Central memory CD8-positive, alpha-beta T cell (primary cell): ENCODE measurements at places on chromosomes 13 and 19.

GRCh38 chr13:42283574-42283973 lies 11.6 kb downstream of the AKAP11 start:
- DNase-seq, result no peak

GRCh38 chr13:63614874-63615612 lies 2199.4 kb upstream of the PCDH20 start:
- DNase-seq, result no peak

GRCh38 chr19:21581646-21582240 lies 76.3 kb downstream of the ZNF429 start:
- DNase-seq, result no peak

DNA sequence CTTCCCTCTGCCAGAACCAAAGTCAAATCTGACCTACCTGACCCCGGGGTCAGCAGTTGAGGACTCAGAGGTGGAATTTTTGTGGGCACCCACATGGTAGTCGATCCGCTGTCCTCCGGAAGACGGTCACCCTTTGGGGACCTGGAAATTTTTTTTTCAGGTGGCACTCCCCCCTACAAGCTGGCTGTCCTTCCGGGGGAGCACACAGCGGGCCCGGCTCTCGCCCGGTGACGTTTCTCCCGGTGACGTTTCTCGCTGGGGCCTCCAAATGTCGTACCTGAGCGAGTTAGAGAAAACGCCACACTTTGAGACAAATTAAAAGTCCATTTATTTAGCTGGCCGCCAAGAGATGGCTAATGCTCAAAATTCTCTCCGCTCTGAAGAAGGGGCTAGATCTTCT lies 48.8 kb downstream of the ZFP14 start:
- DNase-seq, result no peak

DNA sequence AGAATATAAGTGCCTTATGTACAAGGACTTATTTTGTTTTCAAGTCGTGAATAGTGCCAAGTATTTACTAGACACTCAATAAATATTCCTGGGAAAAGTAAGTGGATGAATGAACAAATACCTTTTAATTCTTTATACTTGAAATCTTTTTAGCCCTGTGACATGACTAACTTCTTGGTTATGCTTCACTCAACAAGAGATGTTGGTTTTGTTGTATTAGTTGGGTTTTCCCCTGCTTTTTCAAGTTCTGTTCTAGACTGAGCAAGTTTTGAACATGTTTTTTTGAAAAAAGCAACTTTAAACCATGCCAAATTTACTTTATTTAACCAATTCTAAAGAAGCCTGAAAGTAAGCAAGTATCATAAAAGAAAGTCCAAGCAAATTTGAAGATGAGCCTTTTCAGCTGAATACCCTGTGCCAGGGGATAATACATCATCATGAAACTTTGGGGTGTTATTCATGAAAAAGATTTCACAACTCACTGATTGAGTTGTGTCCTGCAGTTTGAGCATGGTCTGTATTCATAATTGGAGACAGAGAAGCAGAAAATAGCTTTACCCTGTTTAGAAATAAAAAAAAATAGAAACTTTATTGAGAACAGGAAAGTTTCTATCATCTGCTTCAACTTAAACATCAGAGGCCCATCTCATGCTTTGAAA lies 11.1 kb downstream of the LMO7 start:
- DNase-seq, result no peak

DNA sequence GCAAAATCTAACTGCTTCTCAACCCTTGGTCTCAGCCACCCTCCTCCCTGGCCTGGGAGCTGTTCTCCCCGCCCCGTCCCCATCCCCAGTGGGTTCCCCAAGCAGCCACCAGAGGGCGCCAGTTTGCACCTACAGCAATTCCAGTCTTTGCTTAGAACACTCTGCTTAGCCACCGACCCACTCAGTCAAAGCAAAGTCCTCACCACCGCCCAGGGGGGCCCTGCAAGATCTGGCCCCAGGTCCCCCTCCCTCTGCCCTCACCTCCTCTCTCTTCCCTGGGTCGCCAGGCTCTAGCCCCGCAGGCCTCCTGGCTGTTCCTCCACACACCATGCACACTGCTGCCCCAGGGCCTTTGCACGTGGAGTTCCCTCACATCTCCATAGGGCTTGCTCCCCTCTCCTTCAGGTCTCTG lies 12.4 kb downstream of the TMEM143 start:
- peak; percentile 70 for DNase-seq

- no peak for DNase-seq
Observed at GRCh38 chr13:95100525-95101433, 200.5 kb downstream of the ABCC4 start.

DNA sequence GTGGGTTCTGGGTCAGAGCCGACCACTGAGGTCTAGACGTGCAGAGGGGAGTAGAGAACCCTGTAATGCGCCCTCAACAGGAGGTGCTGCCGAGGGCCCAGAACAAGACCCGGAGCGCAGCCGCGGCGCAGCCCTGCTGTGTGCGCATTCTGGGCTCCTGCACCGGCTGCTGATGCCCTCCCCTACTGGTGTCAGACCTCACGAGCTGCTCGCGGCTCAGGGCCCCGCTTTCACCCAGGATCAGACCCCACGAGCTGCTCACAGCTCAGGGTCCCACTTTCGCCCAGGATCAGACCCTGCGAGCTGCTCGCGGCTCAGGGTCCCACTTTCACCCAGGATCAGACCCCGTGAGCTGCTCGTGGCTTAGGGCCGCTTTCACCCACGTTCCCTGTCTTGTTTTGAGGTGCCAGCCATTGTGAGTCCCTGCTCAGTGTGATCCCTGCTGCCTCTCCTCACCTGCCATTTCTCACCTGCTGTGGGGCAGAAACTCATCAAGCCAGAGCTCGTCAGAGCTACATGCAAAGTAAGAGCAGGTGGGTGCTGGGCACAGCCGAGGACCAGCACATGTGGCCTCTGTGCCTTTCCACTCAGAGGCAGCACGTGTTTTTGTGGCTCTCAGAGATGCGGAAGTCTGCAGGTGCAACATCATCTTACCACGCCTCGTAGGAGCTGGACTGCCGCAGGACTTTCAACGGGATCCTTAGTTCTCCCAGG lies 47.0 kb upstream of the C13orf46 start:
- no peak for DNase-seq

DNA sequence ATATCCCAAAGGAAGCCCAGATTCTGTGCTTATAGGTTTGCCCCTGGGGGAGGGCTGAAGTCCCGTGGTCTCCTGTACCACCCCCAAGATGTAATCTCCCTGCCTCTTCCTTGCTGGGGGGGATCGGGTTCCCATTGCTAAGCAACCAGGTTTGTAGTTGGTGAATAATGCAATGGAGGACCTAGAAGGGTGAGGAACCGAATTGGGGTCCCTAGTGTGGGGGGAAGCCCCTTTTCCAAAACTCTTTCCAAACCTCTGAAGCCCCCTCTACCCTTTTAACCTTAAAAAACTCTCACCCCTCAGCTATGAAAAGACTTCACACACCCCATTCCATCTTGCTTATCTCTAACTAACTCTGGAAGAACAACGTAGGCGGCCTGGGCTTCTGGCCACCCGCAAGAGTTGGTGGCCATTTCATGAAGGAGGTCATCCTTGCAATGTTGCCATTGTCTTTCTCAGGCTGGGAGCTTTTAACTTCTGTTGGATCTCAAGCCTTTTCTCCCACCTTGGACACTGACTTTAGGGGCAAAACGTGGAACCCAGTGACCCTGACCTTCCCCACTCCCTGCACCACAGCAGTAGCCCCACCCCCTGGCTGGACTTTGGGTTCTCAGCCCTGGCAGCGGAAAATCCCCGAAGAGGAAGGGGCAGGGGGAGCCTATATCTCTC lies 661 bp downstream of the PALM3 start:
- no peak for DNase-seq

- DNase-seq, result no peak
Observed at GRCh38 chr19:39497996-39498797, 550 bp upstream of the DLL3 start.

DNA sequence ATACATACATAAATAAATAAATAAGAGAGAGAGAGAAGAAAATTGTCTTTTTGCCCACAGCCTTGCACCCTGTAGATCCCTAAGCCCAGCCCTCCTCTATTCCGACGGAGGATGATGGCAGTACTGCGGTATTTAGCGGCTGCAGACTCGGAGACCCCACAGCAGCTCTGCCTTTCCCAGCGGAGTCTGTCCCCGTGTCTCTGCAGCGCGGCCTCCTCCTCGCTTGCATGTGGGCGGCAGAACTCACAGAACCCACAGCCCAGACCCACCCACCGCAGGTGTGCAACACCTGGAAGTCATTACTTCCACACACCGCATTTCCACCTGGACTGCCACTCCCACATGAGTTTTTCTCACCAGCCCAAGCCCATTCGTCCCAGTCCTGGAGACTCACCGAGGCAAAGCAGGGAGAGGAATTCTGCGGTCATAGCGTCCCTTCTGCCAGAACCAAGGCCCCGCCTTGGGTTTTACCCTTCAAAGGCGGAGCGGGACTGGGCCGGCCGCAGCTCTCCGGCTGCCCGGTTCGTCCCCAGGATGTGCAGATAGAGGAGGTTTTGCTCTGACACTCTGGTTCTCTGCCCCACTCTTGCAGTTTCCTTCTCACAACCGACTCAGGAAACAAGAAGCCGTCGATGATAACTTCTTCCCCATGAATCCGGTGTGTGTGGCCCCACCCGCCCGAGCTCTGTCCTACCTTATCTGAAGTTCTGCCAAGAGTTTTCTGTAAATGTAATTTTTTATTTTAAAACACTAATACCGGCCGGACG lies at the start of gene VSTM1:
Gene VSTM1 (minus strand): TSS at position 548 of the 767 bp plus-strand sequence. CDS start 120 bp downstream, at position 428.
- DNase-seq, result no peak

DNA sequence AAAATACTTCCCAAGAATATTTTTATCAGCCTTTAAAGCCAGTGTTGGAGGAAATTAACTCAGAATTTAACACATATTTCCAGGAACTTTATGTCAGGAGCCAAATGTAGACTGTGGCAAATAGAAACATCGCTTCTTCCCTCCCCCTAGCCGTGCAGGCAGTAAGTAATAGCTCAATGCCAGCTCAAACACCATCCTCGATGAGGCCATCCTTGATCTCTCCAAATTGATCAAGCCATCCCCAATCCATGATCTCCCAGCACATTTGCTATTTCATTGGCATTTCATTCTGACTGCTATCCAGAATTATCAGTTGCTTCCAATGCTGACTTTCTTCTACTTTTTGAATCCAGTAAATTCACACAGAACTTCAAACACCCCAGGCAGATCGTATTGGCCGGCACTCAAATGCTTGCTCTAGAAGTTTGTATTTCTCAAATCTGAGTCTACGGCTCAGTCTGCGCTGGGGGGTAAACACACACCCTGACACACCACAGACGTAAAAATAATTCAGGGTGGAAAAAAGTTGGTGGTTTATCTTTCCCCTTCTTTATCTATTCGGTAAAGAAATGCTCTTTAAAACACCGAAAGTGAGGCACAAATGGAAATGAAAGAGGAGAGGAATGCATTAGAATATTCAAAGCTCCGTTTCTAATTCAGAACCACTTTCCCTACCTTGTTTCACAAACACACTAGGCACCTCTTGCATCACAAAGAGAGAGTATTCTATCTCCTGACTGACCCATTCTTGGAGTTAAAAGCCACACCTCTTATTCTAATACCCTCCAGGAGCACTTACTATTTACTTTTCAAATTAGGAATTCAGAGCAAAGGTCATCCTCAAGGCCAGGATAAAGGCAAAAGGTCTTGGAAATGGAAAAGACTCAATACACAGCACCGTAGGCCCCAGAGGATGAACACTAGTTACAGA lies 991 bp downstream of the OBI1 start:
- no peak for DNase-seq

GRCh38 chr13:98007001-98007400 lies 53.5 kb downstream of the IPO5 start:
- no peak for DNase-seq

DNA sequence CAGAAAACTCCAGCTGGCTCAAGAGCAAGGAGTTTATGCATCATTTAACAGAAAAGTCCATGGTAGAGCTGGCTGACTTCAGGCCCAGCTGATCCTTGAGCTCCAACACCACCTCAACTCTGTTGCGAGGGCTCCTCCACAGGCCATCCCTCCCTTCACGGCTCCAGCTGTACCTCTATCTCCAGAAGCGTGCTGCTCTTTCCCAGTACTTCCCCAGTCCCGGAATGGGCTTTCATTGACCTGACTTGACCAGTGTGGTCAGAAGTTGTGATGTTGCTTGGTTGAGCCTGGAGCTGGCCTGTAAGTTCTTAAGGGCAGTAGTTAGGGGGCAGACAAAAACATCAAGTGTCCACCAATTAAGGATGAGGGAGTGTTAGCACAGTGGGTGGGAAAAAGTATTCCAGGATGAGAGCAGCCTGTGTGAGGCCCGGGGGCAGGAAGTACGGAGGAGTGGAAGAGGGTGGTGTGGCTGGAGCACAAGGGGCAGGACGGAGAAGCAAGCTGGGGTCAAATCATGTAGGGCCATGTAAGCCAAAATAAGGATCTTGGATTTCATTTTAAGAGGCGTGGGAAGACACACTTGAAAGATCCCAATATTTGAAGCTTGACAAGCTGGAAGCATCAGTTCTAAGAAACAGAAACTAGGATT lies 24.0 kb downstream of the SKA3 start:
- no peak for DNase-seq

- DNase-seq, result no peak
Observed at GRCh38 chr19:4113398-4114088, 10.4 kb downstream of the MAP2K2 start.

- DNase-seq, result no peak
Observed at GRCh38 chr19:16435238-16435917, 36.4 kb downstream of the EPS15L1 start.

DNA sequence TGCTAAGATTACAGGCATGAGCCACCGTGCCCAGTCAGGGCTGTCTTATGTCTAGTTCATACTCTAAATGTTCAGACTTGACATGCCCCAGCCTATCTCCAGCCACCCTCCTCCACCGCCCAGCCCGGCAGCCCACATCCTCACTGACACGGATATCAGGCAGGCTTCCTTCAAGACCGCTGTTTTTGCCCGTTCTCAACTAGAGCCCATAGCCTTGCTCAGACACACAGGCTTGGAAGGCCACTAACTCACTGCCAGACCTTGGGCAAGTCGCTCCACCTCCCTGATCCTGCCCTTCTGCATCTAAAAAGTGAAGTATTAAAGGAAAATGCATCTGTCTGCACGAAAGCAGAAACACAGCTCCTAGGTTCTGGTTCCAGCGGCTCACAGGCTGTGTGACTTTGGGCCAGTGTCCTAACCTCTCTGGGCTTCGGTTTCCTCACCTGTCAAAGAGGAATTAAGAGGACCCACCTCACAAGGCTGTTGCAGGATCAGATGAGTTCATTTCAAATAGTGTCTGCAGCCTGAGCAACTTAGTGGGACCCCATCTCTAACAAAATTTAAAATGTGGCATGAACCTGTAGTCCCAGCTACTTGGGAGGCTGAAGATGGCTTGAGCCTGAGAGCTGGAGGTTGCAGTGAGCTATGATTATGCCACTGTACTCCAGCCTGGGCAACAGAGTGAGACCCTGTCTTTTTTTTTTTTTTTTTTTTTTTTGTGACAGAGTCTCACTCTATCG lies 14.5 kb upstream of the CERS4 start:
- peak; percentile 68 for DNase-seq
